ENCODE measurements at places on chromosomes 6 and 20. TPM values are rescaled to one million over a fixed set of nuclear protein-coding genes. Genes with fewer than 3 reads are reported as not detected.

GRCh38 chr20:16712511-16712947 lies 17.3 kb upstream of the SNRPB2 start:
- DNase-seq = no peak

Gene BMP2
- total RNA-seq = 55.8 TPM

- no peak for DNase-seq
Measured at GRCh38 chr6:37105148-37106050, 64.6 kb upstream of the PIM1 start.

Gene C20orf96
- 10.6 TPM for total RNA-seq

Gene FUT9
- 0.49 TPM for total RNA-seq

GRCh38 chr6:154206141-154206540 lies 150.5 kb downstream of the IPCEF1 start:
- DNase-seq = no peak

DNA sequence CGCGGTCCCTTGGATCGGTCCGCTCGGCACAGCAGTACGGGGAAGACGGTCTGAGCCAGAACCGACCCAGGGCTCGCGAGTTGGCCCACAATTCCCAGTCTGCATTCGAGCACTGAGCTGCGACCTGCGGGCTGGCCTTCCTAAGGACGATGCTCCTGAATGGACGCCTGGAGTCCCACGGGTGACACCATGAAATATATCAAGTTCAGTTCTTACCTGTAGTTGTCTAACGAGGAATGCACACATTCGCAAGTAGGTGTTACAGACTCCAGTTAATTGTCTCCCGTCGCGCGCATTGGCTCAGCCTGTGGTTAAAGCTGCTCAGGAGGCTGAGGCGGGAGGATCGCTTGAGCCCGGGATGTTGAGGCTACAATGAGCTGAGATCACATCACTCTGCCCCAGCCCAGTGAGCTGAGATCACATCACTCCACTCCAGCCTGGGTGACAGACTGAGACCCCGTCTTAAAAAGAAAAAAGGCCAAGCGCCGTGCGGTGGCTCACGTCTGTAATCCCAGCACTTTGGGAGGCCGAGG lies 802 bp downstream of the PEX7 start:
- no peak for DNase-seq

Gene GRIK2
- total RNA-seq = 1.2 TPM

Gene NMBR
- not detected for total RNA-seq

Gene RSPH3
- 25.2 TPM for total RNA-seq

Data from mucosa of gallbladder (tissue), 1 donor.